Neural cell (in vitro differentiated cells): ENCODE measurements at places on chromosomes 11 and 22. TPM values are rescaled to one million over a fixed set of nuclear protein-coding genes. Genes with fewer than 3 reads are reported as not detected.

SERGEF gene
- 49.6 and 60.0 TPM in 2 replicates for polyA plus RNA-seq

IFITM1 gene
- polyA plus RNA-seq, result 0.35 TPM in 1 of 2 replicates, not detected in the other

DGKZ gene
- 55.7 and 91.0 TPM in 2 replicates for polyA plus RNA-seq

ALDH3B1 gene
- polyA plus RNA-seq, result not detected in 2 replicates

ABCG4 gene
- 1.5 and 3.0 TPM in 2 replicates for polyA plus RNA-seq

ACR gene
- polyA plus RNA-seq, result not detected in 2 replicates

ZNF280B gene
- 0.98 and 2.3 TPM in 2 replicates for polyA plus RNA-seq
